ENCODE measurements at places on chromosomes 7 and 10. TPM values are rescaled to one million over a fixed set of nuclear protein-coding genes. Genes with fewer than 3 reads are reported as not detected.

- DNase-seq: no peak
These were observed 39.5 kb downstream of the TSPAN14 start for GRCh38 chr10:80493522-80494051.

DNA sequence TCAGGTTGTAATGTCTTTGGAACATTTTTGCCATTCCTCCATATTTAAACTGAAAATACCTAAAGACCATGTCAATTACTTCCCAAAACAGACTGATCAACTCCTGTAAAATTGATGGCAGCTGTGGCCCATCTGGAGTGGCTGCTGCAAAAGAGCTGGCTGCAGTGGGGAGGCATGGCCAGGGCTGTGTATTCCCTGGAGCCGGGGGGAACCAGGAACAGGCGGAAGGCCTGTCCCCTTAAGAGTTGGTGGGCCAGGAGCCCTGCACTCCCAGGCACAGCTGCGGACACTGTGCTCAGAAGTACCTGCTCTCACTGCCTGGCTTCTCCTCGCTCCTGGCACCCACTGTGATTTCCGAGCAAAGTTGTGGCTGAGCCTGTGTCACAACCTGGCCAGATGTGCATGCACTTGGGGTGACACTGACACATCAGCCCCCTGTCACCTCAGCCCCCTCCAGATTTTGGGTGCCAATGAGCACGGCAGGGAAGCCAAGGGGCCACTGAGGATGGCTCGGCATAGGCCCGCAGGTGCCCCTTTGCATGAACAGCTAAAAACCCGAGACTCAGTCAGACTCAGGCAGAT, 116.1 kb downstream of the DGKB start:
- DNase-seq: no peak

GRCh38 chr7:105664816-105665525, 83.7 kb upstream of the EFCAB10 start:
- DNase-seq: no peak

DNA sequence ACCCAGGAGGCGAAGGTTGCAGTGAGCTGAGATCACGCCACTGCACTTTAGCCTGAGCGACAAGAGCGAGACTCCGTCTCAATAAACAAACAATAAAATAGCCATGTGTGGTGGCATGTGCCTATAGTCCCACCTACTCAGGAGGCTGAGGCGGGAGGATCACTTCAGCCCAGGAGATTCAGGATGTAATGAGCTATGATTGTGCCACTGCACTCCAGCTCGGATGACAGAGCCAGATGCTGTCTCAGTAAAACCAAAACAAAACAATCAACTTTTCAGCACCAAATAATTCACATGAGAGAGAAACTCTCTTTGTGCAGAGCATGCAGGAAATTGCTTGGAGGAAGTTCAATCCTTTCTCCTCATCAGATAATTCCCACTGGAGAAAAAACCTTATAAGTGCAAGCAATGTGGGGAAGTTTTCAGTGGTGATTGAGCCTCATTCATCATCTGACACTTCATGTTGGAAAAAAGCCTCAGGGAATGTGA, 13.4 kb upstream of the FIS1 start:
- DNase-seq: no peak

GRCh38 chr7:139075031-139075652, 34.4 kb downstream of the ZC3HAV1 start:
- peak; percentile 65 for DNase-seq

- no peak for DNase-seq
These were observed 10.4 kb upstream of the PCGF5 start for GRCh38 chr10:91210014-91210413.

- no peak for DNase-seq
These were observed 124.3 kb downstream of the GPAM start for GRCh38 chr10:112059220-112059619.

Gene CCDC7
- 1.9 TPM for polyA plus RNA-seq

Gene MSS51
- 1.4 TPM for polyA plus RNA-seq

Gene MKLN1
- polyA plus RNA-seq: 56.8 TPM

Gene MBL2
- not detected for polyA plus RNA-seq

Data from AG04450 (cell line).